ENCODE measurements at places on chromosomes 2 and 18.

- no peak for DNase-seq
These were observed 44.1 kb upstream of the TTC39C start for GRCh38 chr18:23970161-23971096.

- DNase-seq = no peak
These were observed 6.6 kb upstream of the NTSR2 start for GRCh38 chr2:11676640-11677039.

GRCh38 chr18:24019641-24020331 is 5.2 kb downstream of the TTC39C start:
- peak; percentile 31 for DNase-seq

DNA sequence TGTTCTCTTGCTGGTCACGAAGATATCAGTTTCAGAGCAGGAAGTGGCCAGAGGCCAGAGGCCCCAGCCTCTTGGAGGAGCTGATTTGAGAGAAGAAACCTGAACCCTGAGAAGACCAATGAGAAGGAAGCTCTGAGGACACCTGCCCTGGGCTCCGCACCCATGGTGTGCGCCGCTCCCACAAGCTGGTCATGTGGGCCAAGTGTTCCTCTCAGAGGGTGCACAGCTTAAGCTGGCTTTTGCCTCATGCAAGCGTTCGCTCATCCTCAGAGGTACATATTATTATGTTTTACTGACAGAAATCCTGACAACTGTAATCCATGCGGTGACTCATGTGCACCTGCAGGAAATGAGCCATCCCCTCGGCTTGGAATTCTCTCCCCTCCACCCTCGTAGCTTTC is 316.1 kb upstream of the MYT1L start:
- no peak for DNase-seq

- no peak for DNase-seq
These were observed 1.5 kb upstream of the GPD2 start for GRCh38 chr2:156434461-156435291.

- no peak for DNase-seq
These were observed 33.8 kb downstream of the POU3F3 start for GRCh38 chr2:104887676-104888075.

DNA sequence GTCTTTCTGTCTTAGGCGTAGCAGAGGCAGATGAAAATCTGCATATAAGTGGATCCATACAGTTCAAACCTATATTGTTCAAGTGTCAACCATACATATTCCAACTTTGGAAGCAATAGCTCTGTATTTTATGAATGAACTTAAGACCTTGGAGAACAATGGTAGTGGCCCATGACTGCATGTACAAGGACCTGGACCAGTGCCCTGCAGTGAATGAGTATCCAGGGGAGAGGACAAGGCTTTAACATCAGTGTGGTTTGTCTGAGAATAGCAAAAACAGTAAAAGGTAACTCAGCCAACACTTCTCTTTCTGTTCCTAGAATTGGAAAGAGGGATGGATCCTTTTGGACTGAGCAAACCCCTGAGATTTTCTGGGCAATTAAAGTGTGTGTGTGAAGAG is 230.8 kb upstream of the LINC00305 start:
- DNase-seq = no peak

GRCh38 chr2:231348173-231348572 is 47.3 kb upstream of the B3GNT7 start:
- no peak for DNase-seq

DNA sequence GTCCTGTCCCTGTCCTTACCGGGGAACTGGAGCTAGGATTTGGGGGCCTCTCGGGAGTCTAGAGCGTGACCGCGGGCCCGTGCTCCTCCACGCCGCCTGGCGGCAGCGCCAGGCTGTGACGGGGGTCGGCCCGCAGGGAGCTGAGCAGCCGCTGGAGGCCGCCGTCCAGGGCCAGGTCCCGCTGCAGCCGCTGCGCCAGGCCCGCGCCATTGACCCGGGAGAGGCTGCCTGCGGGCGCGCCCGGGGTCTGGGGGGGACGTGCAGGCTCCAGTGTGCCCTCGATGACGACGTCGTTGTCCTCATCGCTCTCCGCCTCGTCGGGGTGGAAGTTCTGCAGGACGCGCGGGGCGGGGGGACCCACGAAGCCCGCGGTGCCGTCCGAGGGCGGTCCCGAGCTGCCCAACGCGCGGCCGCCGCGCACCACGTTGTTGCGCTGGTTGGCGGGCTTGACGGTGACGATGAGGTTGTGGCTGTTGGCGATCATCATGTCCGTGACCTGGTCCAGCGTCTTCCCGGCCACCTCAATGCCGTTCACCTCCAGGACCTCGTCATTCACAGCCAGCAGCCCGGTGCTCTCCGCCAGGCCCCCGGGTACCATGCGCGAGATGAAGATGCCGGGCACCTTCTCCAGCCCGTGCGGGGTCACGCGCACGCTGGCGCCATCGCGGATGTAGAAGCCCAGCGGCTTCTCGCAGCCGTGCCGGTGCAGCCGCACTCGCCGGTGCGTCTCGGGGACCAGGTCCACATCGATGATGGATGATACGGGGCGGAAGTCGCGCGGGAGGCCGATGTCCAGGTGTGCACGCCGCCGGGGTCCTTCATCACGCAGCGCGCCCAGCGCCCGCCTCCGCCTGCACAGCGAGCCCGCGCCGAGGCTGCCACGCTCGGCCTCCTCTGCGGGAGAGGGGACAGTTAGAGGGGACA is 50.9 kb downstream of the ADNP2 start:
- DNase-seq = no peak

GRCh38 chr18:37764541-37765288 is 199.1 kb upstream of the CELF4 start:
- DNase-seq = no peak

GRCh38 chr2:30666266-30666874 is 140.9 kb downstream of the CAPN13 start:
- no peak for DNase-seq

DNA sequence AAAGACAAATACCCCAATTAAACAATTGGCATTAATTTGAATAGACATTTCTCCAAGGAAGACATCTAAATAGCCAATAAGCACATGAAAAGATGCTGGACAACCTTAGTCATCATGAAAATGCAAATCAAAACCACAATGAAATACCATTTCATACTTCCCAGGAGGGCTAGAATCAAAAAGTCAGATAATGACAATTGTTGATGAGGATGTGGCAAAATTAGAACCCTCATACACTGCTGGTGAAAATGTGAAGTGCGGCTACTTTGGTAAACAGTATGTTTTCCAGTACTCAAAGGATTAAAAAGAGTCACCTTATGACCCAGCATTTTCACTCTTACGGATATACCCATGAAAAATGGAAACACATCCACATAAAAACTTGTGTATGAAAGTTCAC is 91.6 kb downstream of the FIGN start:
- peak; percentile 9 for DNase-seq

DNA sequence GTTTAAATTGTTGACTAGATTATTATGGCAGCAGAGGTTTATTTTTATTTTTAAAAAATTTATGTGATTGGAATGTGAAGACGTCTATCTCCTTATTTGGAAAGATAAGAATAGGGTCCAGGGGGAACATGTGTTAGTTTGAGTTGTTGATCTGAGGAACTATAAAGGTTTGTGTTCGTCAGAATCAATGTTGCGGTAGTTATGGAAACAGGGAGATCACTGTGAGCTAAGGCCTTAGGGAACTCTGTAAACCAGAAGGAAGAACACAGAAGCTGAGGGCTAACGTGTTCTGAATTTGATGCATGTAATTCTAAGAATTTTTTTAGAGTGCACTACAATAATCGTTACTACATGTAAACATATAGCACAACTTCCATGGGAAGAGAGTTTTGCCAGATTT is 168.5 kb upstream of the ZSWIM2 start:
- no peak for DNase-seq

GRCh38 chr2:203835892-203836800 is 31.4 kb upstream of the CTLA4 start:
- DNase-seq = no peak

- no peak for DNase-seq
These were observed 14.4 kb downstream of the MGAT5 start for GRCh38 chr2:134268265-134268664.

- DNase-seq = no peak
These were observed 97.7 kb downstream of the SOCS6 start for GRCh38 chr18:70386582-70386981.

GRCh38 chr2:50103442-50103841 is 928.5 kb downstream of the NRXN1 start:
- DNase-seq = no peak

DNA sequence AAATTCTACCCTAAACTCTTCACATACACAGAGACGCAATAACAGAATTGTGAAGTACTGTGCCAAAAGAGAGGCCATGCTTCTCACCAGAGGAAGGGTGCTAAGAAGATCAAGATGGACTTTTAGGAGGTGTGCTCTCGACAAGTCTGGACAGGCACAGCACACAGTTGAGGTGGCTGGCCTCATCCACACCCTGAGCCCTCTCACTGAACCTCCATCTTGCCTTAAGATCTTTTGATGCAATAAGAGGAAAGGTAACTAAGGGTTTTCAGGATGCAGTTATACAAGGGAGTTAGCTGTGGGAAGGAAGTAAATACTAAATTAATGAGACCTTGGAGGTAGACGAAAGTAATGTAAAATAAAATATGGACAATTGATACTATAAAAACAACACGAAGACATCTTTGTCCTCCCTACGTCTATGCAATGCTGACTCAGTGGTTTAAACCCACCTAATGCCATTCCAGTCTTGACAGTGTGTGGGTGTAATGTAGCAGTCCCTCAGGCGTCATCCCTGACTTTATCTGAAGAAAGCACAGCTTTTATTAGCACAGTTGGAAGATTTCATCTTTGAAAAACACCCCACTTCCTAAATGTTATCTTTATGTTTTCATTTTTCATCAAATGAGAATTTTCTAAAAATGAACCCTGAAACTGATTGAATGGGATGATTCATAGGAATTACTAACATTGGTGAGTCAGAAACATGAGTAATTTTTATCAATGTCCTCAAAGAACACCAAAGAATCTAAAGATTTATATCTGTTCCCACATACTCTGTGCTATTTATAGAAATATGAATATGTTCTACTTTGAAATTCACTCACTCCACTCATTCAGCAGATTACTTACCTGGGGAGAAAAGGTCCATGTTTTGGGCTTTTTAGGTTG is 34.0 kb upstream of the MALL start:
- DNase-seq = no peak

GRCh38 chr2:120108049-120108448 is 95.2 kb downstream of the EPB41L5 start:
- no peak for DNase-seq

- no peak for DNase-seq
These were observed 113.4 kb downstream of the COPS8 start for GRCh38 chr2:237199082-237199481.

GRCh38 chr2:5539282-5540165 is 152.7 kb upstream of the SOX11 start:
- no peak for DNase-seq

DNA sequence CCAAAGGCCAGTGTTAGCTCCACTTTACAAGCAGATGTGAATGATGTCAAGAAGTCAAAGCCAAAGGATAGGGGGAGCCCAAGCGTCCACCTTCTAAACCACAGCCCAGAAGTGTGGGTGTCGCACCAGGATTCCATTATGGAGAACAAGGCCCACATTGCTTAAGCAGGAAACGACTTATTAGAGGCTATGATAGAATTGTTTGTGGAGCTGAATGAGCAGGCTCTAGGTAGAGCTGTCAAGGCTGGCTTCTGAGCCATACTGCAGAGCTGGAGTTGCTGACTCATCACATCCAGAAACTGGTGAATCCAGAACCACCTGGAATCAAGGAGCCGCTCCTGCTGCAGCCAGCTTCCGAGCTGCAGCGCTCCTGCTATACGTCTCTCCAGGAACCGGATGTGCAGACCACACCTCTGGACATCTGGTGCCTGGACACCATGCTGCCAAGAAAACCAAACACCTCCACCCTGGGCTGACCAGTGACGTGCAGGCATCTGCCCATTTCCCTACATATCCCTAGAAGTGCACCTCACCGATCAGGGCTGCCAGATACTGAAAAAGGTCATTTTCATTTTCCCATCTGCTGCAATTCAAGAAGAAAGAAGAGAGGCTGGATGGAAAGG is 6.2 kb upstream of the TWIST2 start:
- no peak for DNase-seq

GRCh38 chr2:127407661-127408003 is 10.6 kb upstream of the PROC start:
- DNase-seq = no peak

GRCh38 chr18:38790303-38790702 is 1224.7 kb upstream of the CELF4 start:
- no peak for DNase-seq

- no peak for DNase-seq
These were observed 373.7 kb downstream of the RBM43 start for GRCh38 chr2:150887926-150888325.

DNA sequence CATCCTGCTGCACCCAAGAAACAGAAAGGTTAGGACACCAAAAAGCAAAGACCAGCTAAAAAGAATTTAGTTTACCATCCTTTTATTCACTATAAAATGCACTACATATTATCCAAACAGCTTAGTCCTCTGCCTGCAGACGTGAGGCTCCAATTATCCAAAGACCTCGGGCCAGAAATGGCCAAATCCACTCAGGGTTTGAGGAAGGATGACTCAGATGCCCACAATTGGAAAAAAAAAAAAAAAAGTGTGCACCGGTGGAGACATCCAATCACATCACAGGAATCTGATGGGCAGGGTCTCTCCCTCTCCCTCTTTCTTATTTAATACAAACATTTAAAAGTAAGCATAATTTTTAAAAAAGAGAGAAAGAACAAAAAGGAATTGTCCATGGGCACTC is 65.7 kb downstream of the TRABD2A start:
- no peak for DNase-seq

DNA sequence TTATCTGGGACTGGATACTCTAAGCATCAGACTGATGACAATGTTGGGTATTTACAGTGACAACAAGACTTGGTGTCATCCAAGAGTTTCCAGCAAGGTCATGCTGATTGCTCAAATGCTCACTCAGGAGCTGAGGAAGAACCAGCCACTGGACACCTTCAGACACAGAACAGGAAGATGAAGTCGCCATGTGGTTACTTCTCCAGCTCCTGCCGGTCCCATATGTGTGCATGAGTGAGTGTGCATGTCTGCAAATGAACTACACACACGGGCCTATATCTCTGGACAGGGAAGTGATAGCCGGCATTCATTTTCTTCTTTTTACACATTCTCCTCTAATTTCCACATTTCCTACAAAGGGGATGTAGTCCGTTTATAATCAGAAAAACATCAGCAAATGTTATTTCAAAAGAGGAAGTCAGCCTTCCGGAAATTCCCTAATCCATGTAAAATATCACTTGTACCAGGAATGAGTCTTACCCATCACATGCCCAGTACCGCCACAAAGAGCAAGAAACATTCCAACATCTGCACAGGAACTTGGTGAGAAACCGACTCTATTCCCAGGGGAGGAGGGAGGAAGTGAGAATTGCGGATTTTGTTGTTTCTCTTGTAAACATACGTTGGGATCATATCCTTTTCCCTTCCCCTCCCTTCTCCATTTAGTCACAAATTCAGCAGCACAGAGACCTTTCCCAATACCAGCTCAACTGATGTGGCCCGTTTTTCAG is 10.8 kb downstream of the RFX8 start:
- no peak for DNase-seq

All from NCI-H526 treated with DMSO at 0.1 percent for 48 hours (cell line).